Astrocyte of the hippocampus (primary cell): ENCODE measurements at places on chromosomes 13 and 19.

GRCh38 chr13:51912511-51913225 lies 50.9 kb downstream of the CCDC70 start:
- no peak for DNase-seq

DNA sequence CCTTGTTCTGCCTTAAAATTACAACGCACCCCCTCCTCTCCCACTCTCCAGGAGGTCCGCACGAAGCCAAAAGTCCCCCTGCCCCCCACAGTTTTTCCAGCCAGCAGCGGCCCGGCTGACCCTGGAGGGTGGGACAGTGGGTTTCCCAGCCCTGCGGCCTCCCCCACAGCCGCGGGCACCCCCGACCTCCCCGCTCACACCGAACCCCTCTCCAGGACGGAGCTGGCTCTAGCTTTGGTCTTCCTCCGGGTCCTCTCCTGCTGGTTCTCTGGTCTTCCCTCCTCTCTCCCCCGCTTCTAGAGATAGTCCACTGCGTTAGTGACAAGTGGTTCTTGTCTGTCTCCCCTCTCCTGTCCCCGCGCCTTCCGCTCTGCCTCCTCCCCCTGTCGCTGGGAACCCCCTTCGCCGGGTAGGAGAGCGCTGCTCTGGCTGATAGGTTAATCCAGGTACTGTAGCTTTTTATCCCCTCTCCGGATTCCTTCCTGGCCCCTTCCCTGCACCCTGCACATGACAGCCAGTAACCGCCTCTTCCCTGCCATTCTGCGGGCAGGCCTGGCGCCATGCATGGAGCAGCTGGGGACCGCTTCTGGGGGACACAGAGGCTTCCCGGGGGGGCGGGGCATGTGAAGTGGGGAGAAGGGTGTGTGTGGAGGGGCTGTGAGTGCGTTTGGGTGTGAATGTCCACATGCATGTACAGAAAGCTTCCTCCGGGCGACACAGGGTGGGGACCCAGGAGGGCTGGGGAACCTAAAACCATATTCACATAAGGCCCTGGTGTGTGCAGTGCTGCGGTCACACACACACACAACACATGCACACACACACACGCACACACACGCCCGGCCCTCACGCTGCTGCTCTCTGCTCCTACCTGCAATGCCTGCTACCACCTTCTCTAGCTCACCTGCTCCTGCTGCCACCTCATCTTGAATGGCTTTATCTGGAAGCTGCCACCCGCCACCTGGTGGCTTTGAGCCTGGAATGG lies 17.2 kb downstream of the PRR36 start:
- no peak for DNase-seq

DNA sequence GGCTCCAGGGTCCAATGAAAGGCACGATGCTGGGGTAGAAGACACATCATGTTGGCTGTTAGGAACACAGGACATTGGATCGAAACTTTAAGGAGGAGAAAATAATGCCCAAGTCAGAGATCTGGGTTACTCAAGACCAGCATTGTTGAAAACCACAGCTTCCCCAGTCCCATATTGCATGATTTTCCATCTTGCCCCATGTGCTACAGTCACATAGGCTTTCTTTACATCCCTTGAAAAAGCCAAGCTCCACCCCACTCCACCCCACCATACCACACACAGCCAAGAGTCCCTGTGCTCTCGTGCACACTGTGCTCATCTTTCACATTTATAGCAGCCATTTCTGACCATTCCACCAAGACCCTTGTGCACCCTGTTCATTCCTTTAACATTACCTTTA lies 636.2 kb downstream of the DIAPH3 start:
- no peak for DNase-seq

GRCh38 chr13:102873653-102874052 lies 27.8 kb downstream of the ERCC5 start:
- no peak for DNase-seq

DNA sequence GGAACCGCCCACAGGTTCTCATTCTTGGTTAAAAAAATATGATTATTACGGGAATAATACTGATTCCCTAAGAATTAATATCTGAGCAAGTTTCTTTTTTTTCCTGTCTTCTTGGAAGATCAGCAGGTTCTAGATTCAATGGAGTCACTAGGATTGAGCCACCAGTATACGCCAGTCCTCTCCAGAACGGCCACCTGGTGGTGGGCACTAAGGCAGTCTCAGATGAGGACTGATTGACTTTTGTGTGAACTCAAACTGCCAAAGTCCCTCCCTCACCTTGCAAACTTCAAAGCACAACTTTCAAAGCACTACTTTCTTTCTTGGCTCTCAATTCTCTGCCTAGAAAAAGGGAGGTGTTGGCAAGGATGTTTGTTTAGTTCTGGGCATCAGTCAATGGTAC lies 33.3 kb upstream of the ALOX5AP start:
- no peak for DNase-seq

DNA sequence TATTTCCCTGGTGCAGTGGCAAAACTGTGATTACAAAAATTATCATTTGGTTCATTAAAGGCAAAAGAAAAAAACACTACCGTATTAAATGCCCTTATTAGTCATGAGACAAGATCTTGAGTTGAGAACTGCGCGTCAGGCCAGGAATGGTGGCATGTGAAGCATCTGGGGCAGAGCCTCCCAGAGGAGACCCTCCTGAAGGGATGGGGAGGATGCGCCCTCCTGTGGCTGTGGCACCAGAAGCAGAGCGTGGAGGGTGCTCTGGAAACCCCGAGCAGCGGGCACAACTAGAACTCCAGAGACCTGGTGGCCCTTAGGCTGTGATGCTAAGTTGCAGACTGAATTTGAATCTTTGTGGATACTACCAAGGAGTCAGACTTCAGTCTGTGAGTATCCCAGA lies 11.5 kb downstream of the CUL4A start:
- peak; percentile 28 for DNase-seq

GRCh38 chr13:112905619-112905989 lies 63.4 kb upstream of the MCF2L start:
- no peak for DNase-seq

- DNase-seq, result no peak
These were observed 301 bp downstream of the POP4 start for GRCh38 chr19:29606420-29606747.

DNA sequence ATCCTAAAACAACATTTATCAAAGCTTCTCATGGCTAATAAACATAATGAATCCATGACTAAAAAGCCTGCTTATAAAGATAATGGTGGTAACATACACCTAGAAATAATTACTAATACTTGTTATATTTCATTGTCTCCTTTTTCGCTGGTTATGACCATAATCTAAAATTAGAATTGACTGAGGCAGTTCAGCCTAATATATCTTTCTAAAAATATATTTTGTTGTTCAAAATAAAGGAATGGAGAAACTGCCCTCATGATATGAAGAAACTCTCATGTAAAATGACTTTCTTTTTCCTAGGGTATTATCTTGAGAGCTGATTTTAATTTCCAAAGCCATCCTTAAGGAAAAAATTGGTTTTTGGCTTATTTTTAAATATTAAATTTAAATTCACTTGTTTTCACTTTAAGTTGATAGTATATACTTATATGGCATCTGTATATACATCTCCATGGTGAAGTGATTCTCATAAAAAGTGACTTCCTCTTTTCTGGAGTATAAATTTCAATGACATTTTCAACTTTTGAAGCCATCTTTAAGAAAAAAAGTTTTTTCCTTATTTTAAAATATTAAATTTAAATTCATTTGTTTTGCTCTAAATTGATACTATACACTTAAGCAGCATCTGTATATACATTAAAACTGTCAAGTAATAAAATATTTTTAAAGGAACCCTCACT lies 204.6 kb downstream of the VWA8 start:
- DNase-seq, result no peak

- peak; percentile 20 for DNase-seq
These were observed 1.0 kb upstream of the CRYL1 start for GRCh38 chr13:20526664-20527063.

DNA sequence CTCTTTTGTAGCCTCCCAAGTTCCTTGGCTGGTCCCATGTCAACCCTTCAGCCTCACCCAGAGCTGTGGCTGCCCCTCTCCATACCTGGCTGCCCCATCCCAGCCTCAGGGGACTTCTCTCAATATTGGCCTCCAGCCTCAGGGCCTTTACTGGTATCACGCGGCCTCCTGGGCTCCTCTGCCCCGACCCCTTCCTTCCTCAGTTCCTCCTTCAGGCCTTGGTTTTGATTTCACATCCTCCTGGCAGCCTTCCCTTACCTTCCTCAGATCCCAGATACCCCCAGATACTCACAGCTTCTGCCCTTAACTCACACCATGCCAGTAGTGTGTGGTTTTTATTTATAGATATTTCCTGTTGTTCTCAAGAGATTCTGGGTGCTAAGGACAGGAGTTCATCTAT lies 12.8 kb upstream of the SCN1B start:
- DNase-seq, result no peak

DNA sequence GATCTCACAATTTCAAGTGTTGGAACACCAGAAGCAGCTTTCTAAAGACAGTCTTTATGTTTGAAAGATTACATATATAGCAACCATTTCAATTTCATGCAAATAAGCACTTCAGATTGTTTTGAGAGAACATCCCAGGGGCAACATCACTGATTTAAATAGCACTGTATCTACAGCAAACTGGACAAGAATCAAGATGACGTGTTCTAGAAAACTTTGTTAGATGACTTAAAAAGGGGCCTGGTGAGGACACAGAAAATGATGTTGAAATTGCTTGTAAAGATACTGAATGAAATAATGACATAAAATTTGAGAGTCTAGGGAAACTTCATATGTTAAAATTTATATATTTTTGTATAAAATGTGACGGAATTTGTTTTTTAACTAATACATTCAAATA lies 277.1 kb downstream of the KLF12 start:
- DNase-seq, result no peak
